ENCODE measurements at places on chromosomes 7 and 10.

DNA sequence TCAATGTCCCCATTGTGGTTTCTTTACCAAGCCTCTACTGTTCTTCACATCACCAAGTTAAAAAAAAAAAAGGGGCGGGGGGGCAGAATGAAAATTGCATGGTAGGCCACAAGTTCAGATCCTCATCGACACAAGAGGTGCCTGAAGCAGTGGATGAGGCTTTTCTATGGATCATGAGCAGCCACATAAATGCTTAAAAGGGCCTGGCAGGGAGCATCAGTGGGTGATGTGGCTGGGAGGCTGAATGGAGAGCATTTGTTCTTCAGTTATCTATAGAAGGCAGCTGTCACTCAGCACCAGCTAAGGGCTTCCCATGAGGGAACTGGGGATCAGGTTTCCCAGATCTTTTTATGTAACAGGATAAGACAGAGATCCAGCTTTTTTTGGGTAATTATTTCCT lies 117.9 kb downstream of the CFTR start:
- DNase-seq: no peak

DNA sequence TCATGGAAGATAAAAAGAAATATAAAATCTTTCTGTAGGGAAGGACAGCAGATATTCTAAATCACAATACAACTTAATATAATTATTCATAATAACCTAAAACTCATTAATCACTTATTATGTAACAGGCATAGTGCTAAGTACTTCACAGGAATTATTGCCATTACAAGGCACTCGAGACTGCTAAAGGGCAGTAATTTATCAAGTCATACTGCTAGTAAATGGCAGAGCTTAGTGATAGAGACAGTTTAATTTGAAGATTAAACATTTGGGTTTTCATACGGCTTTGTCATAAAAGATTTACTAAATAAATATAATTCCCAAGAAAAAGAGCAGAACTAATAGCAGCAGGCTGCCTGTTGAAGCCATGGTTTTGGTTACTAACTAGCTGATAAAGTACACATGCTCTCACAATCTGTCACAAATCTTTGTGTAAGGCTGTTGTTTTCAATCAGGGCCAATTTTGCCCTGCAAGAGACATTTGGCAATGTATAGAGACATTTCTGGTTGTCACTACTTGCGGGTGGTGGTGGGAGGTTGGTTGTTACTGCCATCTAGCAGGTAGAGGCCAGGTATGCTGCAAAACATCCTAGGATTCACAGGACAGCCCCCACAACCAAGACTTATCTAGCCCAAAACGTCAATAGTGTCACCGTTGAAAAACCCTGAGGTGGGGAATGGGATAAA lies 233.3 kb upstream of the CACNA2D1 start:
- DNase-seq: no peak

DNA sequence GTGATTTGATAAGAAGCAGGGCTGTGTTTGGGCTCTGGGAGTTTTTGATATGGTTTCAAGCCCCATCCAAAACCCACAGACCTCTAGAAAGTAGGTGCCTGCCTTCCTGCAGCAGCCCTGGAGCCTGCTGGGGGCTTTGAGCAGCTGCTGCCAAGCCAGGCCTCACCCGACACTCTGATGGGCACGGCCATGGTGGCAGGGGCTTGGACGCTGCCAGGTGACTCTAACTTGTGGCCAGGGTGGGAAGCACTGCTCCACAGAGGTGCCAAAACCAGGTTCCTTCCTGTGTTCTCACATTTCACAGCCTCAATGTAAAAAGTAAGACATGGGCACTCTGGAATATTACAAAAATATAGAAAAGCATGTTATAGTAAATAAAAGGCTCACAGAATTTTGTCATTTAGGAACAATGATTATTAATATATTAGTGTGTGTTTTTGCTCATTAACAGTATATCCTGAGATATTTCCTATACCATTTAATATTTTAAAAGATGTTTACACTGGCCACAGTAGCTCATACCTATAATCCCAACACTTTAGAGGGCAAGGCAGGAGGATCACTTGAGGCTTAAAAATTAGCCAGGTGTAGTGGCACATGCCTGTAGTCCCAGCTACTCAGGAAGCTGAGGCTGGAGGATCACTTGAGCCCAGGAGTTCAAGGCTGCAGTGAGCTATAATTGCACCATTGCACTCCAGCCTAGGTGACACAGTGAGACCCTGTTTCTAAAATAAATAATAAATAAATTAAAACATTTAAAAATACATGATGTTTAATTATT lies 95.1 kb downstream of the EGFR start:
- DNase-seq: no peak

- DNase-seq: no peak
Measured at GRCh38 chr7:1514995-1515401, 10.8 kb upstream of the INTS1 start.

All from activated CD8-positive, alpha-beta memory T cell treated with anti-CD3 and anti-CD28 coated beads for 1 hour (primary cell).